ENCODE measurements at places on chromosomes 11 and 22.

DNA sequence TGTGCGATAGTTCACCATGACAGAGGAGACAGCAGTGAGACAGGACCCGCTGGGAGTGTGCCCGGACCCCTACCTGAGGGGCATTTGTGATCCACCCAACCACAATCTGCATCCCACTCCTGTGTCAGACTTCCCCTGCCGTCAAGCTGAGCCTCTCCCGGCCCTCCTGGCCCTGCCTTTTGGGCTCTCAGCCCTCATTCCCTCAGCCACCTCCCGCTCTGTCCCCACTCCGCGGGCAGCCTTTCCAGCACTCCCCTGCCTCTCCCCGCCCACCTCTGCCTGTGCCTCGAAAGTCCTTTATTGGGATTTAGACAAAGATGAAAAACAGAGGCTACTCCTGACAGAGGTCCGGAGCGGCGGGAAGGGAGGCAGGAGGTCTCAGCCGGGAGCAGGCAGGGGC lies 4.2 kb downstream of the NFAM1 start:
- no peak for DNase-seq

GRCh38 chr11:71452199-71453036 lies 585 bp upstream of the NADSYN1 start:
- peak; percentile 54 for DNase-seq

- no peak for DNase-seq
Measured at GRCh38 chr22:38110008-38110862, at the start of gene BAIAP2L2. Gene BAIAP2L2, minus strand, starts transcription at chr22:38110684. Its CDS starts 159 bp downstream, at chr22:38110525.

DNA sequence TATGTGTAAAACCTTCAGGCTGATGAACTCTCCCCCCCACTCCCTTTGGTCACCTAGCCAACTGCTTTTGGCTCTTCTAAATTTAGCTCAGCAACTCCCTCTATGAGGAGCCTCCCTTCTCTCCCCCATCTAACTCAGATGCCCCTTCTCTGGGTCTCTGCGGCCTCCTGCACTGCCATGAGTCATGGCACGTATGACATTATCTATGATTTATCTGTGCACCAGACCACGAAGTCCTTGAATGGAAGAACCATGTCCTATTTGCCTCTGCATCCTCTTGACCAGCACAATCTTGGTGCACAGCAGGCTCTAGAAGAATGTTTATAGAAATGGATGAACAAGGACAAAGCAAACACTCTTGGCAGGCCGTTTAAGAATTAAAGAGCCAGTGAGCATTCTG lies 46.0 kb downstream of the RPL27A start:
- DNase-seq: peak; percentile 51

DNA sequence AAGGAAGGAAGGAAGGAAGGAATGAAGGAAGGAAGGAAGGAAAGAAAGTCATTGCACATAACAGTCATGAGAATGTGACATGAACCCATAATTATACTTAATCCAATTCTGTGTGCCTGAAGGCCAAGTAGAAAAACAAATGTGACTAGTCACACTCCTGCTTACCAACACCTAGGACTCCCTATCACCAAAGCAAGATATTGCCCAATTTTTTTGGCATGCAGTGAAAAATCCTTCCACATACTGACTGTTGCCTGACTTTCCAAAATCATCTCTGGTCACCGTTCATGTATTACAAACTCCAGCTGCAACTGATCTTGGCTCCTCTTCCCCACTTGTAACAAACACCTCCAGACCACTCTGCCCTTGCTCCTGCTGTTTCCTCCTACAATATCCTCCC lies 516.8 kb downstream of the OPCML start:
- DNase-seq: no peak

- no peak for DNase-seq
Measured at GRCh38 chr22:27422442-27422841, 379.1 kb downstream of the MN1 start.

DNA sequence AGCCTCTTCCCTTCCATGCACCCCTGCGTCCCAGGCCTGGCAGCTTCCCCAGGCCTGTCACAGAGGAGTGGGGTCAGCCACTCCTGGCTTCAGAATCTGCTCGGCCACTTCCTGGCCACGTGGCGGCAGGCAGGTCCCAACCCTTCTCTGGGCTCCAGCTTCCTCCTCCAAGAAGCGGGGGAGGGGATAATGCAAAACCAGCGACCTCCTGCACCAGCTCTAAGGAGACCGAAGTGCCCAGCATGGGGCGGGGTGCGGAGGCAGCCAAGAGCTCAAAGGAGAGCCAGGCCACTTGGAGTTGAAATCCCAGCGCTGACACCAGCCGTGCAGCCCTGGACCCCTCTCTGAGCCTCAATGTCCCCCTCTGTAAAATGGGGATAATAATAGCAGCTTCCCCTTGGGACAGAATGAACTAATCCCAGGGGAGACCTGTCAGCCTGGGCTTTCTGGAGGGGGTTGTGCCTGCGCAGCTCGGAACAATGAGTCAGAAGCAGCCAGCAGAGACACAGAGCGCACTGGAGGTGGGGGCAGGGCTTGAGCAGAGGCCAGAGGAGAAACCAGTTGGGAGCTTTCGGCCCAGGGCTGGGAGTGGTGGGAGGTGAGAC lies 22.8 kb upstream of the PICK1 start:
- DNase-seq: peak; percentile 93

DNA sequence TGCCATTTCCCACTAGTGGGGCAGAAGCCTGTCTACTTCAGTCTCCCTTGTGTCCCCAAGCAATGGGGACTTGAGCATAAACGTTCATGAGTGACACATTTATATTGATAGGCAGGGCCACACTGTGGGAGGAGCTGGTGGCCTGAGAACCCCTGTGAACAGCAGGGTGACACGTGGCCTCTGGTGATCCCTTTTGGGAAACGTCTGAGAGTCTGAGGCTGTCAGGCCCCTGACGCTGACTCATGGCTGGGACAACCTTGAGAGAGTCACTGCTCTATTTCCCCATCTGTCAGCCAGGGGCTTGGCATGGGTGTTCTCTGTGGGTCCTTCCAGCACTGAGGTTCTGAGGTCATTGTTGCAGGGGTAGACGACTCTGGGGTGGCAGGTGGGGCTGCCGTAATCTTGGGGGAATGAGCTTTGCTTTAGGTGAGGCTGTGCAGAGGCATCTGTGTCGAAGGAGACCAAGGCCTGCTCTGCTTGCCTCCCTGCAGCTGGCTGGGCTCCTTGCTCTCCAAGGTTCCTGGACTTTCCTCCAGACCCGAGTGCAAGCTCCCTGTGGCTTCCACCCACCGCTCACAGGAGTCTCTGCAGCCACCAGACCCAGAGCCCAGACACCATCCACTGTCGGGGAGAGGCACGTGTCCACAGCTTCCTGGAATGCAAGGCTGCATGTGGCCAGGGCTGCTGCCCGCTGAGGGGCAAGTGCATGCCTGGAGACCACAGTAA lies 54.7 kb downstream of the SMIM38 start:
- no peak for DNase-seq

- no peak for DNase-seq
Measured at GRCh38 chr11:29562183-29562582, 454.6 kb downstream of the KCNA4 start.

All from fibroblast of mammary gland (primary cell).